ENCODE measurements at places on chromosomes 13 and 19.

- no peak for DNase-seq
Observed at GRCh38 chr13:32297206-32297605, 18.0 kb downstream of the ZAR1L start.

DNA sequence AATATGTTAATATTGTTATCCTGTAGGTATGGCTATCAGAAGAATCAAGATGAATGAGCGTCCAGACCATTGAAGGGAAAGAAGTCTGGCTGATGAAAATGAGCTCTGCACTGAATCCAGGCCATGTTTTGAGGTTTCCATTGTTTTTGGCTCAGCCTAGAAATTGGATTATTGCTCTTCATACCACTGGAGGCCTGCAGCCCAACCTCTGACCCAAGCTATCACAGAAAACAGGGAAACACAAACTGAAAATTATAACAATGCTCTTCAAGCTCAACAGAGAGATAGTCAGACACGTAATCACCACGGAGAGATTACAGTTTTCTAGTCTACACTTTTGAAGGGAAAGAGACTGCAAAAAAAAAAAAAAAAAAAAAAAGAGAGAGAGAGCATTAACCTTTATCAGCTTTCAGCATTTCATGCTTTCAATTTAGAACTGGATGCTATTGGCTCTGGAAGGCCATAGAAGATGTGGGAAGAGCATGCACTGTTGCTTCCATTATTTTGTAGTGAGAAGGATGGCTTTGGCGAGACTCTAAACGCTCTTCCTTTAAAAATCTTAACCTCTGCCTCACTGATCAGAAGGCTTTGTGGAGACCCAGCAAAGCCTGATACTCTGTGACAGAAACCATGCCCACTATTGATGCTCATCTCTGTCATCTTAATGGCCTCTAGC is 10.8 kb downstream of the EDNRB start:
- DNase-seq, result no peak

DNA sequence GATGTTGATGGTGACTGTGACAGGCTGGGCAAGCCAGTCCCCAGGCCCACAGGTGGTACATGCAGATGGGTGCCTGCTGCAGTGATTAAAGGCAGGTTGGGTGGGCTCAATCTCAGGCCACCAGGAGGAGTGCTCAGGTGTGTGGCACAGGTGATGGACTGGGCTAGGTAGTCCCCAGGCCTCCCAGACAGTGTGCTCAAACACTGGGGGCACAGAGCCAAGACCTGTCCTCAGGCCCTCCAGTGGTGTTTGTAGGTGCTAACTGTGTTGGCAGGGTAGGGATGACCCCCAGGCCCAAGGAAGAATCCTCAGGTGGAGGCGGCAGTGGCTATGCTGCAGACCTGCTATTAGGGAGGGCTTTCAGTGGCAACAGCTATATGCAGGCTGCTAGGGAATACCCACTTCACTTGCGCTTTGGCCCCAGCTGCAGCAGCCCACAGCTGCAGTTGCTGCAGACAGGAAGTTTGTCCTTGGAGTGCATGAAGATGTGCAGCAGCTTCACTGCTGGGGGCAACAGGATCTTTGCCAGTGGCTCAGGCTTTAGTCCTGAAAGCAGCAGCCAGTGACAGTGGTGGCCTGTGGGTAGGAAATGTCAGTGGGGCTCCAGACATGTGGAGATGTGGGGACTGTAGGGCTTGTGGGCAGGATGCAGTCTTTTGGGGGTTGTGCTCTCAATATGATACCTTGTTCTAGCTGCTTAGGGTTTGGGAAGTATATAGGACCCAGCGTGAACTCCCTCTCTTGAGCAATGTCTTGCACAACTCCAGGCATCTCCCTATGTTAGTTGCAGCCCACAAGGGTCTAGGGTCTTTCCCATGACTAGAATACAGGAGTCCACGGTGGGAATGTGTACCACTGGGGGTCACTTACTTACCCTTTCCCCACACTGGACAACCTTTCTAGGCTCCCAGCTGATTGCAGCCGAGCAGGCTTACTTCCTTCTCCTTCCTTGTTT is 54.1 kb upstream of the MLNR start:
- DNase-seq, result no peak

DNA sequence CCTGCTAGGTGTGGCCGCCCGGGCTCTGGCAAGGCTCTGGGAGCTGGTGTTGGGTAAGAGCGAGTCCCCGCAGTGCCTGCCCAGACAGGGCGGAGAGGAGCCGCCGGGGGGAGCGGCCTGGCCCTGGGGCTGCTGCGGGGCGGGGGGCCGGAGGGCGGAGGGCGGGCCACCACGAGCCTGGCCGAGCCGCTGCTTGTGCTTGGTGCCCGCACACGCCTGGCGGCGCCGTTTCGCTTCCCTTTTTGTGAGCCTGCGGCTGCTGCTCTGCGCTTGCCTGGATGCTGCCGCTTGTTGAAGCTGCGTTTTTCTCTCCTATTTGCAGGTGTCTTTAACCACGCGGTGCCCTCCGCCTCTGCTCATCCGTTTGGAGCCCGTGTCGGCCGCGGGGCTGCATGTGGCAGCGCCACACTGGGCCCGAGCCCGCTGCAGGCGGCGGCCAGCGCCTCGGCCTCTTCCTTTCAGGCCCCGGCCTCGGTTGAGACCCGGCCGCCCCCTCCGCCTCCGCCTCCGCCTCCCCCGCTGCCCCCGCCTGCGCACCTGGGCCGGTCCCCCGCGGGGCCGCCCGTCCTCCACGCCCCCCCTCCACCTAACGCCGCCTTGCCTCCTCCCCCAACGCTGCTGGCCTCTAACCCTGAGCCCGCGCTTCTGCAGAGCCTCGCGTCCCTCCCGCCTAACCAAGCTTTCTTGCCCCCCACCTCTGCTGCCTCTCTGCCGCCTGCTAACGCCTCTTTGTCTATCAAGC is 8.5 kb downstream of the PLEKHJ1 start:
- DNase-seq, result no peak

- no peak for DNase-seq
Observed at GRCh38 chr13:74530011-74530410, 395.8 kb upstream of the KLF12 start.

Measured in NCI-H146 (cell line).